SK-N-SH (cell line): ENCODE measurements at places on chromosomes 1 and 21. TPM values are rescaled to one million over a fixed set of nuclear protein-coding genes. Genes with fewer than 3 reads are reported as not detected.

DNA sequence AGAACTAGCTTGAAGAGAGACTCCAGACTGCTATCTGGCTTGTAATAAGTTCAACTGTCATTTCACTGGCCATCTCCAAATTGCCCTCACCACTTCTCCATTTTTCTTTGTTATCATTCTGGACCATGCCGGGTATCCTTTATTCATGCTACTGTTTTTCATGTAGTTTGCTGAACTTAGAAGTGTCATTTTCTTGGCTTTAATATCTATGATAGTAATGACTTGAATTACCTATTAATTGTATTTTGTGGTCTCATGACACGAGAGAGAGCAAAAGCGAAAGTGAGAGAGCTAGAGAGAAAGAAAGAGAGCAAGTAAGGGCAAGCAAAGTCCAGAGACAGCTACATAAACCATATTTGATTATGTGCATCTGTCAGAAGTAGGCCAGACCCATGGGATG, 184.9 kb upstream of the ATP1B1 start:
- DNase-seq: no peak

- DNase-seq: no peak
These were observed 25.4 kb downstream of the HMGCS2 start for GRCh38 chr1:119743308-119743707.

DNA sequence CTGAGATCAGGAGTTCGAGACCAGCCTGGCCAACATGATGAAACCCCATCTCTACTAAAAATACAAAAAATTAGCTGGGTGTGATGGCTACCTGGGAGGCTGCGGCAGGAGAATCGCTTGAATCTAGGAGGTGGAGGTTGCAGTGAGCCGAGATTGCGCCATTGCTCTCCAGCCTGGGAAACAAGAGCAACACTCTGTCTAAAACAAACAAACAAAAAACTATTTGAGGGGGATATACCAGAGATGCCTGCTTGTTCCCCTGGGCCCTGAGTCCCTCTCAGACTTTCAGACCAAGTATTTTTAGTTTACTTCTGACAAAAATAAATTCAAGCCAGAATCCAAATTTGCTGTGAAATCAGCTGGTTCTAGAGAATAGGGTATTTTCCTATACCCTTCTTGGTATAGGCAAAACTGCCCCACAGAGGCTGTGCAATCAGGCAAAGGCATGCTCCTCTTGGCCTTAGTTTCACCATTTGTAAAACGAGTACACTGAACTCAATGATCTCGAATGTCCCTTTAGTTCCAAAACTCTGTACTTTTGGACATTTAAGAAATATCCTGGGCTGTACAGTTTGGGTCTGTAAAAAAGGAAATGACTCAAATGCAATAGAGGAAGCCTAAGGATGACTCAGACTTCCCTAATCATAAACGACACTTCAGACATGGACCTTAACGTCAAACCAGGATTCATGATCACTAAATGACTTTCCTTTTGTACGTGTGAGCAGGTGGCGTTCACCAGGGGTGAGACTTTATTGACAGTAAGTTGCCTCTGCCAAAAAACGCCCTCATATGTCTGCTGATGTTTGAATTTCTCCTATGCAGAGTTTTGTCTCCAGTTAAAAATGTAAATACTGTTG, 16.1 kb downstream of the ENSA start:
- no peak for DNase-seq

The KRTAP13-2 gene
- not detected in 2 replicates for polyA plus RNA-seq

The TOMM20 gene
- polyA plus RNA-seq: 71.3 and 86.2 TPM in 2 replicates

The SLC1A7 gene
- polyA plus RNA-seq: not detected in 2 replicates
